ENCODE measurements at places on chromosomes 1 and 21.

DNA sequence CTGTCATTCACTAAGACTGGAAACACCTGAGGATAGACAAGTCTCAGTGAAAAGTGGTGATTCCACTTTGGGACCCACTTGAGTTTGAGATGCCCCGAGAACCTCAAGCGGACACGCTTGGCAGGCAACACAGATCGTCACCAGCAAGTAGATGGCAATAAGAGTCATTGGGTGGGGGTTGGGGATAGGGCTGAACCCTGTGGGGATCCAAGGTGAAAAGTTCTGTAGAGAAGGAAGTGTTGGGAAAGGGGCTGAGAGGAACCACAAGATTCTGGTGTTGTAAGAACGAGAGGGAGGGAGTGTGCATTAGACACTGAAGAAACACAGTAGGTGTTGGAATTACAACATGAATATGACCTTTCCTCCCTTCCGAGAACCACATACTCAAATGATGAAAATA is 45.4 kb upstream of the TDRD10 start:
- no peak for DNase-seq

DNA sequence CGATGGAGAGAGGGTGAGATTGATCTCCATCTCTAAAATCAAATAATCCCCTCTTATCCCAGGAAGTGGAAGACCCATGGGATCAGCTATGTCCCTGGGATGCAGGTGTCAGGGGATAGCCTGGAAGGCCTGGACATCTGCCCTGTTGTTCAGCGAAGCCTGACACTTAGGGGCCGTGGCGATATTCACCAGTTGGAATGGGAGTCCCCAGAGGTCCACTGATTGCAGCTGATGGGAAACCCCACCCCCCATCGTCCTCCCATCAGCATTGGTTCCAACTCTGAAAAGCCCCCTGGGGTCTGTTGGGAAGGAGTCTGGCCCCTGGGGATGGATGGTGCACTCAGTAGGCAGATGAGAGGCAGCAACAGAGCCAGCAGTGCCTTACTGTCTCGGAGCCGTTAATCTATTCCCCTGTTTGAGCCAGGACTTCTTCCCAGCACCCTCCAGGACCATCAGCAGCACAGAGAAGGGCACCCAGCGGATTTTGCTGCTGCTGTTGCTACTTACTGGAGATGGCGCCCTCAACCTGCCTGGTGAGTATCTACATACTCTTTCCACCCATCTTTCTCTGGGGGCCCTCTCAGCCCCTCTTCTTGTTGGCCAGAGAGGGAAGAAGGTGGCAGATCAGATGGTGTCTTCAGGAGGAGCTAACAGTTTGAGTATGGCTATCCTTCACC is 13.4 kb downstream of the CATSPER4 start:
- no peak for DNase-seq

DNA sequence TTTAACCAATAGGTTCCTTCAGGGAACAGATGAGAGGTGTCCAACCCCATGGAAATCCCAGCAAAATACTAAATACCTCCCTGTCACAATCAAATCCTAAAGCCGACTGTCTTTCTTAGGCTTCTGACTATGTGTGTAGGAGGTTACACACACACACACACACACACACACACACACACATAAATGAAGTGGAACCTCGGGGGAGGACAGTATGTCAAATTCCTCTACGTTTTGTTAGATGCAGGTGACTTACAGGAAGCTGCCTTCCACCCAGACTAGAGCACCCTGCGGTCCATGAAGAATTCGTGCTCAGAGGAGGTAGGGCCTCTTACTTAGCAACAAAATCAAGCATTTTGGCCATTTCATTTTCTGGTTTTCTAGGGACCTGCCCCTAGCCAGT is 16.4 kb downstream of the RSPH1 start:
- DNase-seq, result no peak

GRCh38 chr1:115426231-115426771 is 88.3 kb upstream of the NGF start:
- DNase-seq, result no peak

- DNase-seq, result no peak
Observed at GRCh38 chr1:194071205-194071604, 884.8 kb upstream of the B3GALT2 start.

GRCh38 chr1:218692808-218693207 is 347.7 kb downstream of the TGFB2 start:
- no peak for DNase-seq

- no peak for DNase-seq
Observed at GRCh38 chr21:37848721-37849490, 67.4 kb downstream of the KCNJ6 start.

DNA sequence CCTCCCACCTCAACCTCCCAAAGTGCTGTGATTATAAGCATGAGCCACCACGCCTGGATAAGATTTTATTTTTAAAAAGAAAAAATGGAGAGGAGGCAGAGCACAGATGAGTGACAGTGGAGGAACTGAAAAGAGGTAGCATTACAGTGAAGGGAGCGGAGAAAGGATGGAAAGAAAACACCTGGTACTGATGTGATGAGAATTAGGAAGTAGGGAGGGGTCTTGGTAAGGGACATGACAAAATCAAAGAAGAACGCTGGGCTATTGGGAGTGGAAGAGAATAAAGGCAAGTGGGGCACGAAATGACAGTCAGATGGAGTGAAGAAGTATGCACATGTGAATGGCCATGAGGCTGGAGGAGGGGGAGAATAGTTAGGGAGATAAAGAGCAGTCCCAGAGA is 2.3 kb downstream of the FCRLA start:
- DNase-seq, result no peak

DNA sequence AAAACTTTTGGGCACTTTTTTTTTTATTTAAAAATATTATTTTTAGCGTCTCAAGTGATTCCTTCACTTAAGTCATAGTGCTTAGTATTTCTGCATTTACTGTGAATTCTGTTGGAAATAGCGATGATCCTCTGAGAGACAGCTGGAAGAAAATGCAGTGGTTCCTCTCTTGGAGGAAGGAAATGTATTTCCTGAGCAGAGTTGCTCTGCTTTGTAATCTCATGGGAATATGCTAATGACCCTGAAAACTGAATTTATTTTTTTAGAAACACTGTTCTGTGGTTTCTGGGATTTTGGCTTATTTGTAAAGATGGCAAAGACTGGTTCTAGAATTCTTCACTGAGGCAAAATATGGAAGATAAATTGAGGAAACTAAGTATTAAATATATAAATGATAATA is 88.9 kb downstream of the NTNG1 start:
- DNase-seq, result no peak

- DNase-seq, result no peak
Observed at GRCh38 chr1:118147522-118147921, 37.5 kb downstream of the SPAG17 start.

DNA sequence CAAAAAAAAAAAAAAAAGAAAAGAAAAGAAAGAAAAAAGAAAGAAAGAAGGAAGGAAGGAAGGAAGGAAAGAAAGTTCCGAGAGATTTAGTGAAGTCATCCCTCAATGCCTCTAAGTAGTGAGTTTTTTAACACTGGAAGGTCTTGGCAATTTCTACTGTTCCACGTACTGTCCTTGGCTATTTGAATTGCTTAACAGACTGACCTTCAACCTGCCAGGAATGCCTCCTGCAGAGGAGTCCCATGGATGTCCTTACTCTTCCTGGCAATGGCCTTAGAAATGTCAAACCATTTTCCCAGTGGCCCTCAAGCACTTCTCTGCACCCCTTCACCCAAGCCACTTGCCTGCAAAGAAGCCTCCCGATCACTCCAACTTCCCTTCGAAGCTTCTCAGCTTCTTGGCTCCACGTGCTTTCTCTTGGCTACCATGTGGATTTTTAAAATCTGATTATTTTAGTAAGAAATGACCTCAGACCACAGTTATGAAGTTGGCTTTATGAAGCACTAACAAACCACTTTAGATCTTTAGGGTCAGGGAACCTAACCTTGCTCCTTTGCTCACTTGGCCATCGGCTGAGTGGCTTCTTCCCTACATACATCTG is 43.7 kb upstream of the ABCG1 start:
- DNase-seq, result no peak

DNA sequence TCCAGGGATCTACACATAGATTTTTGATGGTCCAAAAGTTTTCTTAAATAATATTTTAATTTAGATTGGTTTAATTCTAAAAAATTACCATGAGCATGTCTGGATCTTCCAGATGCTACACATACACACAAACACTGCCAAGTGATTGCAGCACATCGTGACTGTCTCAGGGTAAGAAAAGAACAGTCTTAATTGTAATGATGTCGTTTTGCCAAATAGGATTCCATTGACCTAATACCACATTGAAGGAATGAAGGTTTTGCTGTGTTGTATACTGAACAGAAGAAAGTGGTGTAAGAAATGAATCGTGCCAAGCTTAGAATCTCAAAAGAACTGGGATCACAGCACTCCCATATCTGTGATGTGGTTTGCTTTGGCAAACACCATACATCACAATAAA is 633.3 kb upstream of the CAMK1G start:
- no peak for DNase-seq

DNA sequence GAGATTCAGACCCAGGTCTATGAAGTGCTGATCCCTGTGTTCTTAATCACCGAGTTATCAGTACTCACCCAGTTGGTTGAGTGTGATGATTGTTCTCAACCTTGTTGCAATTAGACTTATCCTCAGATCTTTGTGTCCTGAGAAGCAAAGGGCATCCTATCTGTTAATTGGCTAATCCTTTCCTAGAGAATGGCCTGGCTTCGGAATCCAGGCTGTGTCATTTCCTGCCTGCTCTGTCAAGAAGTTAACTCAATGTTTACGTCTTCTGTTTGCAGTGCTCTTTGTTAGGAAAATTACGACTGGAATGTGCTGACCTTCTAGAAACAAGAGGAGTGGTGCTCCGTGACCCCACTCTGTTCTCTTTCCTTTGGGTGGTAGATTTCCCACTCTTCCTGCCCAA is 14.7 kb downstream of the GAS5 start:
- DNase-seq, result no peak

GRCh38 chr1:31244326-31244725 is 4.6 kb upstream of the NKAIN1 start:
- no peak for DNase-seq

- no peak for DNase-seq
Observed at GRCh38 chr1:47709019-47709871, 271.4 kb downstream of the FOXD2 start.

DNA sequence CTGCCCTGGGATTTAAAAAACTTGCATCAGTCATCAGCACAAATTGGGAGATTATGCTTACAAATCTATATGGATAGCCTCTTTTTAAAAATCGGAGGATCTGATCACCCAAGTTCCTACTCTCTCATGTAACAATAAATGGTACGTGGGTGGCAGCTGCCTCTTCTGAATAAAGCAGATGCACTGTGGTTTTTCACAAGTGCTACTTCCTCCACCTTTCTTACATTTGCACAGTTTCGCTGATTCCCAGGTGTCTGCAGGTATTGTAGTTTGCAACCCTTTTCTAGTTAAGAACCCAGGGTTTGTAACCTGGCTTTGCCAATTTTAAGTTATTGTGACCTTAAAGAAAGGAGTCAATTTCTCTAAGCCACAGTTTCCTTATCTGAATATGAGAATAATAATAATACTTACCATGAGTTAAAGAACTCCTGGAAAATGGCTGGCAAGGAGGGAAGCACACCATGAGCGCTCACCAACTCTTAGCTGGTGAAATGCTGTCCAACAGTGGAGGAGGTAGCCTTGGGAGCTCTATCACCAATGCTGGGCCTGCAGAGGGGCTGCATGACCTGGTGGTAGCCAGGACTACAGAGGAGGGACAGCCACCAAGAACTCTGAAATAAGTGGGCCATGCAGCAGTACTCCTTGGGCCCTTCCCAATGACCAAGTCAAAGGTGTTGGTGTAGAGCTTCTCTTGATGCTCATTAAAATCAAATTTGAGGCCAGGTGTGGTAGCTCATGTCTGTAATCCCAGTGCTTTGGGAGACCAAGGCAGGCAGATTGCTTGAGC is 30.2 kb upstream of the KCNA2 start:
- no peak for DNase-seq

DNA sequence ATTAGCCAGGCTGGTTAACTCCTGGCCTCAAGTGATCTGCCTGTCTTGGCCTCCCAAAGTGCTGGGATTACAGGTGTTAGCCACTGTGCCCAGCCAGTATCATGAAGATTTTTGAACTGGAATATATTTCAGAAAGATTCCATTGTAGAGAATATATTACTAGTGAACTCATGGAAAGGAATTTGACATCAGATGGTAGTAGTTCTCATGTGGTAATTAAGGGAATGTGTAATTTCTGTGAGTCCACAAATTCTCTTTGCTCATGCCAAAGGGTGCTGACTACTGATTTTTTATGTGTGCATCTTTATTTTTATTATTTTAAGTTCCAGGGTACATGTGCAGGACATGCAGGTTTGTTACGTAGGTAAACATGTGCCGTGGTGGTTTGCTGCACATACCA is 10.4 kb downstream of the DTL start:
- DNase-seq, result no peak

DNA sequence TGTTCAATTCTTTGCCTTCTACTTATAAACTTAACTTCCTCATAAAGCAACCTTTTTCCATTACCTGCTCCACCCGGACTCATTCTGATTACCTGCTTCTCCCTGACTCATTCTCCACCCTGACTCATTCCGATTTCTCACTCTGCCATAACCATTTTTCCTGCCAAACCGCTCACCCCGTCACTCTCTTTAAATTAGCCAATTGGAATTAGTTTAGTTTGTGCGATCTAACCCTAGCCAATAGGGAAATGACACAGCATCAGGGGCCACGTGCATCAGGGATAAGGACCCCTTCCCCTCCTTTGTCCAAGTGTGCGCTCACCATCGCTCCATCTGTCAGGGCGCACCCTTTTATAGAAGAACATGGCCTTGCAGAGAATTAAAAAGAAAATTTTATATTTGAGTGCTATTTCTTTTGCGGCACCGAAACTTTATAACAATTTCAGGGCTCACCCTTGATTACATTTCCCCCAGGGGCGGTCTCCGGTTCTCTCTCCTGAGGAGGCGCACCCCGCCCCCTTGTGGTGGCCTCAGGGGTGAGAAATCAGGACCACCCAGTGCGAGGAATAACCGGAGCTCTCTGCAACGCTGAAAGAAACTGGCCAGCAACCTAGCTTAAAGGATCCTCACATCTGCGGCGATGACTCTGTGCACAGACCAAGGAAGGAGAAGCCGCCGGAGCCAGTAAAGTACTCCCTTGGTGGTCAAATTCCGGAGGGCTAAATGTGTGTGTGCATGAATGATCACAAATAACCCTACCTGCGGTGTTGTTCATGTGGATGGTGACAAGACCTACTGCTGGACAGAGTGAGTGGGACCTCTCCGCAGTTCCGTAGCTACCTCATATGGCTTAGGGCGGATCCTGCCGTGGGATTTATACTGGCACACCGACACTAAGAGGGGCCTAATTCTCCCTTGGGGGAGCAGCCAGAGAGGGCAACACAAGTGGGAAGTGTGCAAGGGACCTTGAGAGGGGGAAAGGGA is 30.3 kb upstream of the CBR3 start:
- DNase-seq, result no peak

- no peak for DNase-seq
Observed at GRCh38 chr1:154969860-154970452, 591 bp downstream of the SHC1 start.
